ENCODE measurements at places on chromosomes 1 and 21.

DNA sequence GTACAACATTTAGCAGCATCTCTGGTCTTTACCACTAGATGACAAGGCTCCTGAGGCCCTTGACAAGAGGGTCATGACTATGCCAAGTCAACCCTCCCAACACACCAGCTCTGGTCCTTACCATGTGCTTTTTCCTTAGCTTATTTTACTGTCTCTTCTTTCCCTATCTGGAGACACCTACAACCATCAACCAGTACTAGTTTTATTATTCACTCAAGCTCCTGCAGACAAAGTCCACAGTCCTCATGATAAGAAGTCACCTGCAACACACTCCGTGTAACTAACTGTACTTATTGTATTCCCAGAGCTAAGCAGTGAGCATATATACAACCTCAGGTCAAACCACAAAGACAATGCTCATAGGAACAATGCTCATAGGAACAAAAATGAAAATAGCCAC, 15.3 kb downstream of the PABPC4 start:
- DNase-seq: no peak

DNA sequence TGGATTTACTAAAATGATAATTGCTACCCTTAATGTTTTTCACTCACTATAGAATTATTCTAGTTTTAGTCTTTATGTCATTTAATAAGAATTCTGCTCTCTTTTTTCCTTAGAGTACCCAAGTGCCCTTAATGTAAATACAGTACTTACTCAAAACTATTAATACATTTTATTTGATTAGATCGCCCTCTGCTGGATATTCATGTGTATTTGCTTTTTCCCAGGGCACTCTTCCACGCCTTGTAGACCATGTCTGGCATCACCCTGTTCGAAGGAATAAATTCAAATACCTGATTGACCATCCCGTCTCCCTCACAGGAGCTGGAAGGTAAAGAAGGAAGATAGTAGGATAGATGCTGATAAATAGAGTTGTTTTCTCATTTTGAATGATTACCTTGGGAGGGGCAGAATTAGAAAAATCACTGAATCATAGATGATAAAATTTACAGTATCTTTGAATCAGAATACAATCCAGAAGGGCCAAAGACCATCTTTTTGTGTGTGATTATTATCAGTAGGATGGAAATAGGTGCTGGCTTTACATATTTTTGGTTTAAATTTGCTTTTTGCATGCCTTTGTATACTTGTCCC, 4.1 kb downstream of the AXDND1 start:
- no peak for DNase-seq

DNA sequence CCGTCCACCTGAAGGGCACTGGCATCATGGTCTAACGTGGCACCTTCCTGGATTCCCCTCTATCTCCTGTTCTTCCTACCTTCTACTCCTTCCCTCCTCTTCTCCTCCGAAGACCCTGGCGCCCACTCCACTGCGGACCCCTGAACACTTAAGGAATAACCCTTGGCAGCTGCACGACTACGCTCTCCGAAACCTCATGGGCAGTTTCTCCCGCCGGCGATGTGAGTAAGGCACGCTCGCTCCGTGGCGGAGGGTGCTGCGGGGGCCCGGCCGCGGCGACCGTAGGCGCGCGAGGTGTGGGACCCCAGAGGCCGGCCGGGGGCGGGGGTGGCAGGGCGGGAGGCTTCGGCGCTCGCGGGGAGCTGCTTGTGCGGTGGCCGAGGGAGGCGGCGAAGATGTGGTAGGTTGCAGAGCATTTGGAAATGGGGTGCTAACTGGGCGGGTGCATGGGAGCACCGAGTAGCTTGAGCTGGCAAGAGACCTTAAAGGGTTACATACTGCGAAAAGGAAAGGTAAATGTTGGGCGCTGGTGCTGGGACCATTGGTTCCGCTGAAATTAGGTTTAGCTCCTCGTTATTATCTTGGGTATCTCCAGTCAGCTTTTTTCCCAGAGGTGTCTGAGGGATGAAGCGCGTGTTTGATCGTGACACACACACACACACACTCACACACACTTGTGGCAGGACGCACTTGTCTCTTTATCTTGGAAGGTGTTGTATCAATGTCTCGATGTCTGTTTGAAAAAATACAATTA, 876 bp downstream of the LRRC7 start:
- peak; percentile 50 for DNase-seq

DNA sequence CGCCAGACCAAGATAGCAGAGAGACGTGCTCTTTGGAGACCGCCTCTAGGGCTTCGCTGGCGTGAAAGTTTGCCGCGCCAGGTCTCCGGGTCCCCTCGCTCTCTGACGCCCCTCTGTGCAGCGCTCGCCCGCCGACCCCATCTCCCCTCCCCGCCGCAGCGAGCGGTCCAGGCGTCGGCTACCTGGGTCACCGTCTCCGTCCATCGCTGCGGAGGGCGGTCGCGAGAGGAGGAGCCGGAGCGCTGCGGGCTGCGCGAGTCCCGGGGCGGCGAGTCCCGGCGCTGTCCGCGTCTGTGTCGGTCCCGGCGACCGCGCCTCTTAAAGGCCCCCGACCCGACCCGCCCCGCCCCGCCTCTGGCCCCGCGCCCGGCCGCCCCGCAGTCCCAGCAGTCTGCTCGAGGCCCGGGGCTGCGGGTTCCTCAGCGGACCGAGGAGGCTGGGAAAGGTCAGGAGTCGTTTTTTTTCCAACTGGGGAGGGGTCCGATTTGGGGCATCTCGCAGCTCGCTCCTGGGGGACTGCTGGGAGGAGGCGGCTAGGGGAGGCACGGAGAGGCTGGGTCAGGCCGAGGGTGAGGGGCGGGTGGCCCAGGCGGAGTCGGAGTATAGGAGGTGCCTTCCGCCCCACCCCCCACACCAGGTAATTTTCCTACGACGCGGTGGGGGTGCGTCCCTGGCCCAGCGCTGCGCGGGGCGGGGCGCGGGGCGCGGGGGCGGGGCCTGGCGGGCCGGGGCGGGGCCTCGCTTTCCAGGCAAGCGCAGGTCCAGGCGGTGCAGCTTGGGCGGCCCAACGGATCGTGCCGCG, at the start of the genes FBXO2 and FBXO44:
FBXO2 (minus strand) TSS at position 293 of the 802 bp plus-strand sequence; CDS start at position 204, 89 bp downstream.
FBXO44 (plus strand) TSS at position 741 of the 802 bp plus-strand sequence. CDS start 959 bp downstream, outside the sequence.
- peak; percentile 60 for DNase-seq

- DNase-seq: no peak
These were observed 115.1 kb downstream of the RHOU start for GRCh38 chr1:228850141-228851100.

GRCh38 chr1:84159533-84160240, 15.6 kb downstream of the PRKACB start:
- DNase-seq: no peak

GRCh38 chr1:11882814-11883538, 24.2 kb upstream of the NPPB start:
- DNase-seq: no peak

GRCh38 chr1:109969146-109969829, 15.3 kb upstream of the AHCYL1 start:
- DNase-seq: no peak

DNA sequence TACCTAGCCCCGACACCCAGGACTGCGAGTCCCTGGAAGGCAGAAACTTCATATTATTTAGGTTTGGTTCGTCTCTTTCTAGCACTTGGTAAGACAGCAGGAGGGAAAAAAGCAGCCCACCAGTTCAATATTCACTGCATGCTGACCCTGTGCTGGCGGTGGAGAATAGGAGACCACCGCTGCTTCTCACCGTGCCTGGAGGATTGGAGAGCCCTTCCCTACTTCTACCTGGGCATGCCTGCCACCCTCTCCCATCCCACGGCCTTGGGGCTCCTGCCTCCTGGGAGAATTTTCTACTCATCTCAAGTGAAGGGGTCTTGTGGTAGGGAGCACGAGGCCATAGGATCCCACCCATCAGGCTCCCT, 5.4 kb downstream of the MTHFR start:
- DNase-seq: no peak

DNA sequence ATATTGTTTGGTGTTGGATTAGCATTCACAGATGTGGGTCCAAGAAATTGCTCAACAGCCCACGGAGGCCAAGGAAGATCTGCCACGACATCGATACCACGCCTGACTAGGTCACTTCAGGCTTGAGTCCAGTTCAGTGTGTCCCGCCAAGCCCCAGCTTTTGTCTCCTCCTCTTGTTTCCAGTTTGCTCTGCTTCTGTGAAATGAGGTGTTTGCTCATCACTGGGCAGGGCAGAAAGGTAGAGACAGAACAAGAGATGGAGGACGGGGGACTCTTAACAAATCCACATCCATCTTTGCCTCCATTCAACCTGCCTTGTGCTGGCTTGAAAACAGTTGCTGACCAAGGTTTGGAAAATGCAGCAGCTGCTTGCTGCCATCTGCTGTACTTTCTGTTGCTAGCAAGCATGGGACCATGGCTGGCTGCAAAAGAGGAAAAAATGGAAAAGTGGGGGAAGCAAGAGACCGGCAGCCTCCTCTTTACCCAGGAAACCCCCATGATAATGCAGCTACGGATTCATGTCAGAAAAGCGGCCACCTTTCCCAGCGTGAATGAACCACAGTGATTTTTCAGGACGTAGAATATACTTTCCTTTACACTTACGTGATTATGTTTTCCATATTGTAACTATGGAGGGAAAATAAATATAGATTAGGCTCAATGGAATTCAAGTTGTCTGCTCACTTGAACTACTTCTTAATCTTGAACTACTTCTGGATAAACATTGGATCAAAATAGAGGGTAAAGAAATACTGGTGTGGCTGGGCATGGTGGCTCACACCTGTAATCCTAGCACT, 80.2 kb upstream of the GREM2 start:
- no peak for DNase-seq

DNA sequence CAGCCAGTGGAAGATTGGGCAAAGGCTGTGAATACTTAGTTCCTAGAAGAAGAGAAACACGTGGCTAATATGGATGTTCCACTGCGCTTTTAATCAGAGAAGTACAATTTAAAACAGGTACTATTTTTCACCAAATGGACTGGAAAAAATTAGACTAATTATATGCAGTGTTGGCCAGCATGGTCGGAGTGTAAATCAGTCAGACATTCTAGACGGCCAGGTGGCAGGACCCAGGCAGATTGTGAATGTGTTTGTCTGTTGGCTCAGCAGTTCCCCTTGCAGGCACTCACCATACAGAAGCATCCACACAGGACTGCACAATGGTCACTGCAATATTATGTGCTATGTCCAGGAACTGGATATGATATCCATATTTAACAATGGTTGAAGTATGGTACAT, 23.9 kb upstream of the SLC25A34 start:
- DNase-seq: no peak

- no peak for DNase-seq
These were observed 14.9 kb downstream of the SLC1A7 start for GRCh38 chr1:53127546-53127945.

DNA sequence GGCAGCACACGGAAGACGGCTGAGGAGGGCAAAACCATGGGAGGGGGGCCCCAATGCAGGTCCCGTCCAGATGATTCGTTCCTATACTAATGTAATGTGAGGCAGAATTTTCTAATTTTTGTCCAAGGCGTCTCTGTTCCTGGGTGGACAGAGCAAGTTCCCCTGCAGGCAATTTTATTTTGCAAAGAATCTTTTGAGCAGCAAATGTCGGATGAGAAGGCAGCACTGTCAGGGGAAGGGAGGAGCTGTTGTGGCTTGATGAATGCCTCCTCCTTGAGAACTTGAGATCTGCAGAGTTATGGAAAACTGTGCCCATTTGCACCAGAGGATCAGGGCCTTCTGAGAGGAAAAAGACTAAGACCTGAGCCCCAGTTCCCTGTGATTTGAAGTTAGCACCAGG, 17.3 kb downstream of the SLC1A7 start:
- no peak for DNase-seq

DNA sequence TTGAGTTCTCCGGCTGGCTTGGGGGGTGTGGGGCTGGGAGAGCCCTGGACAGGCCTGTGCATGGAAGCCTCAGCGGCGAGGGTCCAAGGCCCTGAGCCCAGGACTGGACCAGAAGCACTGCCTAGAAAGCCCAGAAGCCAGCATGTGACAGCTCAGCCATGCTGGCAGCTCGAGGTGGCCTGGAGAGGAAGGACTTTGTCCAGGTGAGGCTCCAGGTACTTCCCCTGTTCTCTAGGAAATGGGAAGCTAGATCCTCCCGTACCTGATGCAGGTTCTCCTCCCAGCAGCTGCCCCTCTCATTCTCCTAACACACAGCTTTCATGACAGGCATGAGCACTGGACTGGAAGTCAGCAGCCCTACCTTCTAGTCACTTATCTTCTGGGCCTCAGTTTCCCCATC, 6.4 kb downstream of the PADI3 start:
- no peak for DNase-seq

- no peak for DNase-seq
These were observed 26.4 kb upstream of the ROR1 start for GRCh38 chr1:63747445-63747844.

- DNase-seq: peak; percentile 57
These were observed 773 bp downstream of the CNST start for GRCh38 chr1:246566813-246567645.

DNA sequence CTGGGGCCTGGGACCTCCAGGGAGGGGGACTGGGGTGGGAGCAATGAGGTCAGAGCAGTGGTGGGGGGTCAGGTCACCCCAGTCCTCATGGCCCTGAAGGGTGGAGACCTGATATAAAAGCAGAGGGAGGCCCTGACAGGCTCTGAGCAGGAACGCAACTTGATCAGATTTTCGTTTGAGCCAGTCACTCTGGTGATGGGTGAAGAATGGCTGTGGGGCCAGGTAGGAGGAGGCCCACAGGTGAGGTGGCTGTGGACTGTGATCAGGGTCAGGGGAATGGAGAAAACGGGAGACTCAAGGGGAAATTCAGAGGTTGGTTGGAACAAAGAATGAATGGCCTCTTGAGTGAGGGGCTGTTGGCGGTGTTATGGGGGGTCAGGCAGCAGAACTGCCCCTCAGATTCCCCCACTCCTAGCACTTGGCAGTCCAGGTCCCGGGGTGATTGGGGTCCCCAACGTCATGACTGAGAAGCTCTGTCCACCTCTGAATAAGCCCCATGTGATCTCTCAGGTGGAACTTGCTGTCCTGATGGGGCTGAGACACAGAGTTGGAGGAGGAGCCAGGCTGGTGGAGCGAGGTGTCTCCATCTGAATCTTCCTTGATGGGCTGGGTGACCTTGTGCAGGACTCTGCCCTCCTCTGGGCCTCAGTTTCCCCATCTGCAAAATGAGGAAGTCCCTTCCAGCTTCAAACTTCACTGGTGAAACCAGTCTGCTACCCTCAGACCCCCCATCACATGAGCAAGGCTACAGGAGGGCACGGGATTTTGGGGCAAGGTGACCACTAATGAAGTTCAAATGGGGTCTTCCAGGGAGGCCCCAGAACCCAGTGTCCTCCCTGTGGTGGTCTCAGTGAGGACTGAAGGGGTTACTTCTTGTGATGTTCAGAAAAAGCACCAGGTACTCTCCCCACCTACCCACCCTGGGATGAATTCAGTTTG, 683.0 kb downstream of the MATN1 start:
- DNase-seq: no peak
